NCI-H1930 (cell line): ENCODE measurements at places on chromosomes 4 and X.

DNA sequence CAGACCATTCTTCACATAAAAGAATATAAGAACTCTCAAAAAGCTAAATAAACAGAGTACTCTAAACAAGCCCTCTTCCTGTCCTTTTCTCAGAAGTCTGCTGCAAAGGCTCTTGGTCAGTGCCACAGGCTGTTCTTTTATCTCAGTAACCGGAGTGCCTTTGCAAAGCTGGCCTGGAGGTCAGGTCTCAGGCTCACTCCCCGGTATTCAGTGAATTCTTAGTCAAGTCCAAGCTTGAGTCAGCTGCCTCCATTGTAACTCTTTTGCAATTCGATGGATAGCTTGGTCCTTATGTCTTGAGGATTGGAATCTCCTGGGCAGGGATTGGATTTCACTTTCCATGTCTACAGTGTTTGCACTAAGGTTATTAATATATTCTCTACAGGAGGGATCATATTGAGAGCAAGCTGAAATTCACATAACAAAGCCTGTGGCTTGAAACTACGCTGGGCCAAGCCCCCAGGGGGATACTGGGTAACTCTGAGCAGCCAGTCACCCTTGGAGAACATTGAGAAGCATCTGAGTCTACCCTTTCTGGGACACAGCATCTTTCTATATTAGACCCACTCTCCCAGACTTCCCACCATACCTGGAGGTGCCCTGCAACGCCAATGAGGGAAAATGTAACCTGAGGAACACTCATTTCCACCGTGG lies 10.0 kb upstream of the HS6ST2 start:
- no peak for DNase-seq

DNA sequence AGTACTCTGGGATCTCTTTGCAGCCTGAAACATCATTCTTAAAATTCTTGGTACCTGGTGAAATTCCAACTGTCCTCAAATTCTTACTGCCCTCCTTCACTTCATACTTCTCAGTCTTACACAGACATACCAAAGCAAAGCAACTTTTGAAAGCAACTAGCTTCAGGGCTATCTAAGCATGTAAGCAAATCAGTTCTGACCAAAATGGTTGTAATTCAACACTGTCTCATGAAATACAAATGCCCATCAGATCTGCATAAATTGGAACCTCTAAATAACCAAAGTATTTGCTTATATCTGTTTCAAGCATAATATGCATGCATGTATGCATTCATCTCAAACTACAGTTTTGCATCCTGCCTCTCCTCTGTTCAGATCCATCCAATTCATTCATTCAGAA lies 308.1 kb upstream of the PPARGC1A start:
- DNase-seq: no peak

GRCh38 chr4:24693636-24694035 lies 101.7 kb upstream of the SOD3 start:
- DNase-seq: no peak

DNA sequence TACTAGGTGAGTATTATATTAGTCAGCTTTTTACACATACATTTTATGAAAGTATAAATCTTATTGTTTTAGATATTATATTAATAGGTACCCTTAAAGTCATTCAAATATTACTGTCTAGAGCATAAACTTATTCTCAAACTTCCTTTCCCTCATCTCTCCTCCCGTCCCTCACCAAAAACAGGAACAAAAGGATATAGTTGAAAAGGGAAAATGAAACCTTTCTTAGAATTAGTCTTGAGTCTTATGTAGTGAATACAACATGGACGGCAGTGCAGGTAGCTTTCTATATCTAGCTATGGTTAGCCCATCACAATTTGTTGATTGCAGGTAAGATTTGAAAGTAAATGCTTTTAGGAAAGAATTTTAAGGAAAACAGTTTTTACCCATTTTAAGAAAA lies 65.6 kb downstream of the RBPJ start:
- DNase-seq: no peak

- DNase-seq: no peak
Observed at GRCh38 chr4:69070590-69070989, 25.7 kb upstream of the UGT2B7 start.

GRCh38 chrX:4764888-4765287 lies 1051.4 kb upstream of the PRKX start:
- no peak for DNase-seq

- no peak for DNase-seq
Observed at GRCh38 chr4:73507541-73507940, 26.0 kb downstream of the AFM start.
